ENCODE measurements at places on chromosomes 7 and 10. TPM values are rescaled to one million over a fixed set of nuclear protein-coding genes. Genes with fewer than 3 reads are reported as not detected.
A peak's percentile ranks its signal among the peaks of the same experiment; 100 is the strongest.

The NHLRC2 gene
- total RNA-seq, result 60.6 TPM

The PAPOLB gene
- 0.08 TPM for total RNA-seq

GRCh38 chr10:33453081-33454025 is 118.9 kb upstream of the NRP1 start:
- DNase-seq, result no peak

- DNase-seq, result peak; percentile 51
Measured at GRCh38 chr10:132729810-132730572, 56.0 kb downstream of the NKX6-2 start.

GRCh38 chr10:108904163-108904838 is 1019.0 kb downstream of the XPNPEP1 start:
- DNase-seq, result no peak

The LRRC18 gene
- not detected for total RNA-seq

GRCh38 chr7:6648815-6649104 is 11.6 kb downstream of the ZNF316 start:
- no peak for DNase-seq

DNA sequence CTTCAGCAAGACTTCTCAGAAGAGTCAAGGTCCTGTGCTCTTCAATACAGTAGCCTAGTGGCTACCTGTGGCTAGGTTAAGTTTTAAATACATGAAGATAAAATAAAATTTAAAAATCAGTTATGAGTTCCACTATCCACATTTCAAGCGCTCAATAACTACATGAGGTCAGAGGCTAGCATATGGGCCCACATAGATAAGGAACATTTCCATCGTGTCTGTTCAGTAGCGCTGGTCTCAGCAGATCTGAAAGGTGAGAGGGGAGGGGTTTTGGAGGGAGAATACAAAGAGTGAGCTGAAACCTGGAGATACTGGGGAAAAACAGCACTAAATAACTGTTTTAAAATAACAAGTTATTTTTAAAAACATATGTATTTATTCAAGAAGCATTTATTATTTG is 219.0 kb downstream of the TRIL start:
- no peak for DNase-seq

- DNase-seq, result no peak
Measured at GRCh38 chr10:58260334-58260733, 7.4 kb downstream of the IPMK start.

All from Right ventricle myocardium inferior (tissue), 1 donor.